Femur (tissue), 1 donor: ENCODE measurements at places on chromosomes 6 and 20.

GRCh38 chr20:54263116-54263690 is 55.3 kb downstream of the PFDN4 start:
- peak; percentile 19 for DNase-seq

DNA sequence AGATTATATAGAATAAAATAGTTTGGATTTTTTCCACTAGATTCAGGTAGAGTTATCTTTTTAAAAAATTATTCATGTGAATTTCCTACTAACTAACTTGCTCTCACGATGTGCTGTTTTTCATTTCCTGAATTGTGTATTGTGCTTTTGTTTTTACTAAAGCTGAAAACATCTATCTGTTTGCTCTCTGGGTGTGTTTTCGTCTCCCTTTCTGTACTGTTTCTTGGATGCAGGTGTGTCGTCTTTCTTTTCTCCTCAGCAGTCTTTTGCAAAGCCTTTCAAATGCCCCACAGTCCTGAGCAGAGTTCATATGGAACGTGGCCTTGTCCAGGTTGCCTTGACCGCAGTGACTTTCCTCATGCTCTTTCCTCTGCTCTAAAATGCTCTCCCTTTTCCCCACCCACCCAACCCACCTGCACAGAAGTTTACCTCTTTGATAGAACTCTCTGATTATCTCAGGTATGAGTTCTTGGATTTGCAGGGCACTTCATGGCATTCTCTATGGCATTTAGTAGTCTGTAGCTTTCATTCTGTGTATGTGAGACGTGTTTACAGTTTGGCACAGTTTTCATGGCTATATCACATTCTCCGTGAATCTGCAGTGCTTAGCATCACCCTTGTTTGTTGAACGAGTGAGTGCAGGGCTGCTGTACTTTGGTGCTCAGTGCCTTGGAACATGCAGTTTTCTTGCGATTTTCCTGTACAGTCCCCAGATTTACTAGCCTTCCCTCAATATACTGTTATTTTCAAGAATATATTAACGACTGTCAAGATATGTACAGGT is 77.1 kb downstream of the FARS2 start:
- DNase-seq: no peak

DNA sequence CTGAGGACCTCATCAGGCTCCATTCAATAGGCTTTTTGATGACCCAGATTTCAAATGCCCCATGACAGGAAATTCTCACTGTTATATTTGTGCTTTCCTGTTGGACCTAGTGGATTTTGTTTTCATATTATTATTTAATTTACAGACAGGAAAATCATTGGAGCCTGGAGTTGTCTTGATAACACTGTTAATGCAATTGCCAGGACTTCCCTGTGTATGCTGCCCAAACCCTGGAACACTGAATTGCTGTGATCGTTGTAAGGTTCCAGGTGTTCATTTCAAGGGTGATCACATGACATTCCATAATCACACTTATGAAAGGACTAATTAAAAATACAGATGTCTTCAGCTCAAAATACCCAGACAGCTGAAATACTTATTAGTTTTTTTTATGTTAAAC is 783.2 kb downstream of the DHX35 start:
- no peak for DNase-seq

GRCh38 chr20:59837623-59838394 is 95.6 kb downstream of the SYCP2 start:
- no peak for DNase-seq

- no peak for DNase-seq
Observed at GRCh38 chr6:136030131-136030530, 178.6 kb downstream of the PDE7B start.

GRCh38 chr20:51237278-51237677 is 214.4 kb upstream of the KCNG1 start:
- DNase-seq: no peak

GRCh38 chr6:134171517-134171916 is 119.1 kb upstream of the SLC2A12 start:
- no peak for DNase-seq

GRCh38 chr20:63579017-63579694 is 5.1 kb upstream of the HELZ2 start:
- DNase-seq: no peak

GRCh38 chr20:61661025-61661424 is 404.7 kb downstream of the TAF4 start:
- no peak for DNase-seq

- DNase-seq: no peak
Observed at GRCh38 chr20:48150568-48150967, 365.3 kb upstream of the SULF2 start.

DNA sequence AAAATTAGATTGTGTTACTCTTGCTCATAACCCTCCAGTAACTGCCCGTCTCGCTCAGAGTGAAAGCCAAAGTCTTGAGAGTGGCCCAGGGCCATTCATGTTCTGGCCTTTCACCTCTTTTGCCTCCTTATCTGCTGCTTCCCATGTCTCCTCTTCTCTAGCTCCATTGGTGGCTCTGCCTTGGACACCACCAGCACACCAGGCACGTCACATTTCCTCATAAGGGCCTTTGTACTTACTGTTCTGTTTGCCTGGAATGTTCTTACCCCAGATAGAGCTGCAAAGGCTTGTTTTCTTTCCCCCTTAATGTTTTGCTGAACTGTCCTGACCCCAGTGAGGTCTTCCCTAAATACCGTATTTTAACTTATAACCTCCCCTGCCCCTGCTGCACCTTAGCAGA is 29.3 kb downstream of the MCM8 start:
- no peak for DNase-seq

- DNase-seq: no peak
Observed at GRCh38 chr6:116797585-116797984, 31.3 kb downstream of the GPRC6A start.

DNA sequence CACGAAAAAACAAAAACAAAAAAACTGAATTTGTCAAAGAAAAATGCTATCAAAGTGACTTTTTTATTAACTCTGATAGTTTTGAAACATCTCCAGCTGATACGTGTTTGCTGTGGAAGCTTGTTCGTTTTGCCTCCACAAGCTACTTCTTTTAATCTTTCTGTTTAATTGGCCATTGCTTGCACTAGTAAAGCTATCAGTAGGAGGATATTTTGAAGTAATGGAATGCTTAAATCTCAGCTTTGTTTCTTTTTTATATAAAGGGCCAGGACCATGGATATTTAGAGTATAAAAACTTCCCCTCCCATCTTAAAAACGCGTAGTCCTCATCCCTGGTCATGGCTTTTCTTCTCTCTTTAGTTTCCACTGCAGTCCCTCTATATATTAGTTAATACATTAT is 344.0 kb downstream of the NKAIN2 start:
- DNase-seq: no peak

DNA sequence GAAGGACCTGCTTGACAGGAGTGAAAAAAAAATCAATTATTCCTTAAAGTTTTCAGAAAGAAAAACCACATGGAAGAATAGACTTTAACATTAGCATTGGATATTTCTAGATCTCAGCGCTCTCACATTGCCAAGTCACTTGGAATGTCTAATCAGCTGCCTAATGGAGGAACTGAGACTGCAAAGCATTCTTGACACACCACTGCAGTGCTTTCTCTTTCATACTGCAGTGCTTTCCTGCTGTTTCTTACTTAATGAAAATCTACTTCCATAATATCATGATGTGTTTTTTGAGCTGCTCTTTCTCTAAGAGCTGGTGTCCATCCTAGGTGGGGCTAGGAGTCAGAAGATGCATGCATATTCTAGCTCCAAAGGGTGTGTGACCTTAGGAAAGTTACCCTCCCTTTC is 20.4 kb upstream of the MCM3 start:
- DNase-seq: no peak

DNA sequence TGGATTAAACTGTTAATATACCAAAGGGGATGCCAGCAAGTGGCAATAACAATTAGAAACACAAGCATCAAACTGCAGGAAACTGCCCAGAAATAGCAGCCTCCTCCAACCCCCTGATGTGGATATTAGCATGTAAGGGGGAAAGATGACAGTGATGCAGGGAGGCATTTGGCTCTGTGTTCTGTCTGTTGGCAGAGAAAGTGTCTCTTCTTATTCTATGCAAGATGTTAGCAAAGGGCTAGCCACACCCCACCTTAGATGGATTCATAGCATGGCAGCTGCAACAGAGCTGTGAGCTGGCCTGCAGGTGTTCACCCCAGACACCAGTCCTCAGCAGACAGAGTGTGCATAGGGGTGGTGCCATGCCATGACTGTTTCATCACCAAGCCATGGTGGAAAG is 38.0 kb downstream of the SCP2D1 start:
- DNase-seq: no peak

DNA sequence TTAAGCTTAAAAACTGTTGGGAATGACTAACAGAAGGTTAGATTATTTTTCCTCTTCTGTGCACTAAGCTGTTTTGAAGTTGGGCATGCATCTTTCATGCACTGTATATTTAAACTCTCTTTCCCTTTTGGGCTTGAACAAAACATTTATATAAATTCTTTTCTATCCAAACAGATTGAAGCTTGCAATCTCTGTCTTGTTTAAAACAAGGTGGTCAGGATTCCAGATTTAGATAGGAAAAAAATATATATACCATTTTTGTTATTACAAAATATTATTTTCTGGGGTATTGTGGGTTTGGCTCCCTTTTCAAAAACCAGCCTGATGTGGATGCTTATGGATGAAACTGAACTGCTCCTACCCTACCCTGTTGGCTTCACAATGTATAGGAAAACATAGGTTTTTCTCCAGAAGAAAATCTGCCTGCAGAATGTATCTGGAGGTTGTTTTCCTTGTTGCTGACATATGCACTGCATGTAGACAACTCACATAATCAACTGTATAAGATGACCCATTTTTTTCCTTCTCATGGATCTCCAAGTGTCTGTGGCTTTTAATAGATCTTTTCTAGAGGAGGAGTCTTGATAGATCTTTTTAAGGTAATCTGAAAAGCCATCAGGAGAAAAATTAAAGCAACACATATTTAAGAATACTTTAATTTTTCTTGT is 146.3 kb downstream of the PRL start:
- no peak for DNase-seq
